ENCODE measurements at places on chromosomes 1 and 21.

GRCh38 chr21:44837537-44837936, 19.7 kb upstream of the SUMO3 start:
- DNase-seq = no peak

DNA sequence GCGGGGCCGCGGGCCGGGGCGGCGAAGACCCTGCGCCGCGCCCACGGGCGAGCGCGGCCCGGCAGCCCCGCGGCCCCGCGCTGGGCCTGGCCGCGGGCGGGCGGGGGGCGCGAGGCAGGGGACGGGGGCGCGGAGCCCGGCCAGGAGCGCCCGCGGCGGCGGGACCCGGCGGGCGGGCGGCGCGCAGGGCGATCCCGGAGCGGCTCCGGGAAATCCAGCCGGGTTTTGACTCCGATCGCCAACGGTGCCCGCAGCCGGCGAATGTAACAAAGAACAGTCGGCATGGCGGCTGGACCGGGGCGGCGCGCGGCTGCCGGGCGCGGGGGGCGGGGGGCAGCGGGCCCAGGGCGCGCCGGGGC, 334 bp downstream of the PRDM15 start:
- DNase-seq = peak; percentile 75

- no peak for DNase-seq
Observed at GRCh38 chr1:48875552-48876329, 99.0 kb upstream of the BEND5 start.

DNA sequence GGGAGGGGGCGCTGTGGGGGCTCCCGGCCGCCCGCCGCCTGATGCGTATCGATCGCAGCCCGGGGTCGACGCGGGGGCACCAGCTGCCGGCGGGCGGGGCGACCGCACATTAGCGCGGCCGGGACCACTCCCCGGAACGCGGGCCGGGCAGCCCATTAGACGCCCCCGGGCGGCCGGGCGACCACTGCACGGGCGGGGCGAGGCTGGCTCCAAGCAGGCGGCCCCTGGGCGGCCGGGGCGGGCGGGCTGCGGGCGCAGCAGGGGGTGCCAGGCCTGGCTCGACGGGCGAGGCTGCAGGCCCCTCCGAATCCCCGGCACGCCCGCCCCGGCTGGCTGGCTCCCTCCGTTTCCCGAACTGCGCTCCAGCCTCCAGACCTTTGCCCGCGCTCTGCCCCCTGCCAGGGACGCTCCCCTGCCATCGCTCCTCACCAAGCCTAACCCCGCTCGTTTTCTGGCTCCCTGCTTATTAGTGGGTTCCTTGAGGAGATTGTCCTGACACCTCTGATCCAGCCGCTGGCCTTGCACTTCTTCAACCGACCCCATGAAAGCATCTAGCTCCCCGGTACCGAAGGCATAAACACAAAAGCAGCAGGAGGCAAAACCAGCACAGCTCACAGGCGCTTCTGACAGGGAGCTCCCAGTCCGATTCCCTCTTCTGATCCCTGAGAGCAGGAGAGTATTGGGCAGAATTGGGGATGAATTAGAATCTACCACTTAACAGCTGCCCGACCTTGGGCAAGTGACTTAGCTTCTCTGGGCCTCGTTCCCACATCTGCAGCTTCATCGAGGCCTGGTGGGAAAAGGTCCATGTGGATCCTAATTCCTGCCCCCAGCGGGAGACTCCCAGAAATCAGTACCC, 92.6 kb upstream of the CASZ1 start:
- no peak for DNase-seq

- DNase-seq = no peak
Observed at GRCh38 chr1:3347257-3348020, 107.0 kb upstream of the ARHGEF16 start.

All from brain microvascular endothelial cell (primary cell).